ENCODE measurements at places on chromosomes 11 and 22.

GRCh38 chr11:2398664-2399355, 1.7 kb upstream of the TSSC4 start:
- no peak for DNase-seq

DNA sequence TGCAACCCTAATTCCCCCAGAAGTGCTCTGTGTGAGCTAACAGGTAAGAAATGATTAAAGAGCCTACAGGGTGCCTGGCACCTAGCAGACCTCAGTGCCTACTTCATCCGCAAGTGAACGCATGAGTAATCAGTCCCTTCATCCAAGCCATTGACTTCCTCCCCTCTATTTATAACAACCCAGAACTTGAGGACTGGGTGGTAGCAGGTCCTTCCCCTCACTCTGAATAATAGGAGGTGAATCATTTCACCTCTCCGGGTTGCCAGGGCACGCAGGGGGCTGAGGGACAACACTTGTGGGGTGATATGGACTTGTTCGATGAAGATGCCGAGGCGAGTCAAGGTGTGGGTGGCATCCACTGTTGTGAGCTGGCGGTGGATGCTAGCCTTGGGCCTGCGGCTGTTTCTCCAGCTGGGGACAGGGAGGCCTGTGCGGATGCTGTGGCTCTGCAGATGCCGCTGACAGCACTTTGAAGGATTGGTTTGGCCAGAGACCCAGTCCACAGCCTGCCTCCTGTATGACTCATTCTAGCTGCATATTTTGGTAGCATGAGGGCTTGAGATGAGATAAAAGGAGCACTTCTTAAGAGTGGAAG, 11.7 kb upstream of the SORL1-AS1 start:
- no peak for DNase-seq

- DNase-seq: no peak
Measured at GRCh38 chr11:119378851-119379465, 2.5 kb downstream of the USP2 start.

GRCh38 chr11:60918251-60918938, 4.4 kb downstream of the TMEM109 start:
- no peak for DNase-seq

DNA sequence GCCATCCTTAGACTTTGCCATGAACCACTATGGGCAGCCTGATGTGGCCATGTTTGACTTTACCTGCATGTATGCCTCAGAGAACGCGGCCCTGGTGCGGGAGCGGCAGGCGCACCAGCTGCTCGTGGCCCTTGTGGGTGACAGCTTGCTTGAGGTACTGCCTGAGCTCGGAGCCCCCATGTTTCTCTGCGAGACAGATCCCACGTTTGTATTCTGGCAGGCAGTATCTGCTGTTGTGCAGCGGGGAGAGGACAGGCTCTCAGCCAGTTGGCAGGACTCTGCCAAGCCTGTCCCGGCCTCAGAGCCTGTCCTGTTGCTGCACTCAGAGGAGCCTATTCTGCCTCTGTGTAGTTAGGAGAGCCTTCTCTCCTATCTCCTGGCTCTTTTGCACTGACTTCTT, 109.9 kb downstream of the MICAL2 start:
- DNase-seq: no peak

- DNase-seq: peak; percentile 8
Measured at GRCh38 chr22:28710576-28711191, 30.9 kb downstream of the CHEK2 start.

DNA sequence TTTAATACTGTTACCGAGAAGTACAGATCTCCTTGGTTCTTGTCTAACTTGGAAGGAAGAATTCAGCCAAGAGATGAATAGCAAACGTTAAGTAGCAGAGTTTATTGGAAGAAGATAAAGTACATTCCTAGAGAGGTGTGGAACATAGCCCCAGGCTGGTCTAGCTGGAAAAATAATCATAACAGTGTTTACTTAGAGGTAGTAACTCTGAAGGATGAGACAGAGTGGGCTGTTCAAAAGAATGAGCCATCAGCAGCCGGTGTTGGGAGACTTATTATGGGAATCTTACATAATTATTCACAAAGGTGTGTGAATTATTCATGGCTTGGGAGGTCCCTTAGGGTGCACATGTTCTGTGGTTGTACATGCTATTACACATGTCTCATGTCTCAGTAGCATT, 276.5 kb downstream of the LUZP2 start:
- DNase-seq: no peak

Data from suppressor macrophage treated with lipopolysaccharide for 4 hours (primary cell).